ENCODE measurements at places on chromosomes 7 and 10.
A peak's percentile ranks its signal among the peaks of the same experiment; 100 is the strongest.

DNA sequence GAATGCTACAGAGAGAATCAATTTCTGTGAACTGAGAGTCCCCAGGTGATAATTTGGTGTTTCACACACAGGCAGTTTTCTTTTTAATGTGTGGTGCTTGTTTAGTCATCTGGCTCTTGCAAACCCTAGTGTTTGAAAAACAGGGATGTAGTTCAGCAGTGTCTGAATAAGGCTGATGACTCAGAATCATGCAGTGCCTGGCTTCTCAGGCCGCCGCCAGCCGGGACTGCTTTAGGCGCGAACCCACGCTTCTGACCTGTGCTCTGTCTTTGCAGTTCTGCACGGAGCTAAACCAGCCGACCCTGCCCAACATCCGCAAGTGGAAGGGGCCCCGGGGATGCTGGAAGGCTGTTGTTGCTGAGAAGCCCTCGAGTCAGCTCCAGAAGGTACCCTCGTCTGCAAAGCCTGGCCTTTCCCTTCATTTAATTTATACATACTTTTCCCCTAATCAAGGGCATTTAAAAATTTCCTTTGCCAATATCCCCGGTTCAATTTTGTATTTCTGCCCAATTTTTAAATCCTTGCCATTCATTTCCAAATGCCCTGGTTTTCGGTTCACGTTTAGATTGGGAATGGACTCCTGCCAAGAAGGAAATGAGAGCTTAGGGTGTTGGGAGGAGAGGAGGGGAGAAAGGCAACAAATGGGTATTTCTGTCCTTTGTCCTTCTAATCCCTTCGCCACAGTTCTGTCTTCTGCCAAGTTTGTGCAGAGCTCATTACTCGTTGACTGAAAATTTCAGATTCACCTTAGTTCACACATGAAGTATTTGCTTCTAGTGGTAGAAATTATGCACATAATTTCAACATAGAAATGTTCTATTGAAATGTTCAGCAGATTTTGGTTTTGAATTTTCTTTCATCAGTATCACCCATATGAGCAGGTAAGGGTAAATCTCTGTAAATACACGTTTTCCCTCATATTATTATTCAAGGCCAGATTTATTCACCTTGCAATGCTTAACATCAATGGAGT lies 108.5 kb upstream of the ANLN start:
- ATAC-seq: peak; percentile 91

GRCh38 chr7:84484502-84485079 lies 290.0 kb upstream of the SEMA3A start:
- peak; percentile 83 for ATAC-seq

DNA sequence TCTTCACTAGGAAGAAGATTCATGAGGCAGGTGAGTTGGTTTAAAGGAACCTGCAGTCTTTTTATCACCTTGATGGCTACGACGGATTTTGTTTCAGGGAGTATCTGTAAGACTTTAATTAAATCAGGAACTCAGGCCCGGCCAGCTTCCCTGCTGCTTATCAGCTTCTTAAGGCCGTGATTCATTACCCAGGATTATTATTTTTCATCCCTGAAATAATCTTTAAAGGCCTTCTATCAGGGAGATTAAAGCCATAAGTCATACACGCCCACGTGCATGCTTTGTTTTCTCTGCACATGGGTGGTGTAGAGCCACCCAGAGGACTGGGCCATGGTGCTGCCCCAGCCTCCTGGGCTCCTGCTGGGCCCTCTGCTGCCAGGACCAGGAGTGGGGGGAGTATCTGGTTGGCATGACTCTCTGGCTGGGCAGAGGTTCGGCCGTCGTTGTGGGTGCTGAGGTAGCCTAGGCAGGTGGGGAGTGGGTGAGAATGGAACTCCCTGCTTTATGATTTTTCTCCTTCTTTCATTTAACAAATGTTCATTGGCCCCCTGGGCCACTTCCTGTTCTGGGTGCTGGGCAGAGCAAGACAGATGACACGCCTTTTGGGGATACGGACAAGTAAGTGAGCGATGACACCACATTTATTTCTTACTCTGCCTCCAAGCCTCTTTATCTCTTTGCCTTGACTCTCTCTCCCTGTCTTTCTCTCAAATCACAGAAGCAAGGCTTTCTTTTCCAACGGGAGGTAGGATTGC lies 39.0 kb upstream of the PCBD1 start:
- ATAC-seq: no peak

- no peak for ATAC-seq
Measured at GRCh38 chr10:49074836-49075682, 40.3 kb downstream of the VSTM4 start.

DNA sequence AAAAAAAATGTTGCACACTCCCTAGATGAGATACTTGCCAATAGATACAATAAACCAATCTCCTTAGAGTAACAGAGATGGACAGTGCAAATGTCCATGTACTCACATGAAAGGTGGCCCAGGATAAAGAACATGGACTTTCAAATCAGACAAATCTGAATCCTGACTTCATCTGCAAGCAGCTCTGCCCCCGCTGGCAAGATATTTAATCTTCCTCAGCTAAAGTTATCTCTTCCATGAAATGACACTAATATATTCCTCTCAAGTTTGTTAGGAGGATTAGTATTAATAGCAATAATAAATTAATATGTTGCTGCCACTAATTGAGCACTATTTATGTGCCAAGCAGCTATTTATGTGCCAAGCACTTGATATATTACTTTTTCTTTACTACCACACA lies 148.6 kb upstream of the YAE1 start:
- ATAC-seq: no peak

DNA sequence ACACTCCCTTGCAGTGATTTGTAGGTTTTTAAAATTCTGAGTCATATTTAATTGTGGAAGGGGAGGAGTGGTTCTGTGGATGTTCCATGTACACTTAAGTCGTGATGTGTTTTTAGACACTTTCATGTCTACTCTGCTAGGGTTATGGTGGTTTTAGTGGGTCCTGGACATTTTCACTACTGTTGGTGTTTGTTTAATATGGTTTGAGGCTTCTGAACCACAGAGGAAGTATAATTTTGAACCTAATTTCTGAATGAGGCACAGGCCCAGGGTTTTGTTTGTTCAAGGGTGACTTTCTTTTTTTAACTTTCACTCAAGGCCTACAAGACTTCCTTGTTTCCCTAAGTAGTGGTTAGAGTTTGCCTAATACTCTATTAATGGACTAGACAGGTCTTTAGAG lies 13.3 kb downstream of the SLC26A5 start:
- no peak for ATAC-seq

DNA sequence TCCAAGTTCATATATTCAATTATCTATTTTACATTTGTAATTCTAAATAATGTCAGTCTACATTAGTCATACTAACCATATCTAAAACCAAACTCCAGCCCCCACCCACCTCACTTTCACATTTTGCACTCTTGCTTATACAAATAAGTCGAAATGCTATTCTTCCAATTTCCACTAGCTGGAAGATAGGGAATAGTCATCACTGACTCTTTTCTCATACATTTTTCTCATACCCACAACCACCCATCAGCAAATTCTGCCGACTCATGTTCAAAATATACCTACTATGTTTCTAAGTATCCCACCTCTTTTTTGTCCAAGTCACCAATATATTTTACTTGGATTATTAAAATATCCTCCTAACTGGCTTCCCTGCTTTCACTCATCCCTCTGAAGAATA lies 93.2 kb upstream of the DGKB start:
- ATAC-seq: no peak

DNA sequence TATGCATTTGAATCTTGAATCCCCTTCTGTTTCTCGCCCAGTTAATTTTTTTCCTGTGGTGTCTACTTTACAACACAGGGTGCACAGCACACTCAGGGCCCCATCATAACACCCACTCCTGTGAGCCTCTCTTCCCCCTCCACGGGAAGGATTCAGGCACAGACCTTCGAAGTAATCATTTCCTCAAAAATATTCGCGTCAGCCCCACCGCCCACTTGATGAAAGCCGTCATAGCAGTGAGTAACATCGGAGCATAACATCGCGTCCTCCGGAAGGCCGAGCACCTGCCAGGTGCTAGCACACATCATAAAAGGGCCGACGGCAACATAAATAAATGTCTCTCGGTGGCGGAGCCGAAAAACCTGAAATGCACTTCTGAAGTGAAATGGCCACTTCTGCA lies 201.7 kb upstream of the ADARB2 start:
- ATAC-seq: no peak

- ATAC-seq: no peak
Measured at GRCh38 chr7:37349979-37350590, 98.6 kb downstream of the ELMO1 start.

DNA sequence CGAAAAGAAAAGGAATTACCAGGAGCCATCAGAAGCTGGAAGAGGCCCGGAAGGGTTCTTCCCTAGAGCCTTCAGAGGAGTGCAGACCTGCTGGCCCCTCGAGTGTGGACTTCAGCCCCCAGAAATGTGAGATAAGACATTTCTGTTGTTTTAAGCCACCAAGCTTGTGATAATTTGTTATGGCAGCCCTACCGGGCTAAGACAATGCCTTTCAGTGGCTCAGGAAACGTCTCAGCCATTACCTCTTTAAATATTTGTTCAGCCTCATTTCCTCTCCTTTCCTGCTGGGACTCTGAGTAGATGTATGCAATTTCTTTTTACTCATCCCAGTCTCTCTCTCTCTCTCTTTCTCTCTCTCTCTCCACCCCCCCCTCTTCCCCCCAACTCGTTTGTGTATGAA lies 174.7 kb upstream of the GRB10 start:
- no peak for ATAC-seq

DNA sequence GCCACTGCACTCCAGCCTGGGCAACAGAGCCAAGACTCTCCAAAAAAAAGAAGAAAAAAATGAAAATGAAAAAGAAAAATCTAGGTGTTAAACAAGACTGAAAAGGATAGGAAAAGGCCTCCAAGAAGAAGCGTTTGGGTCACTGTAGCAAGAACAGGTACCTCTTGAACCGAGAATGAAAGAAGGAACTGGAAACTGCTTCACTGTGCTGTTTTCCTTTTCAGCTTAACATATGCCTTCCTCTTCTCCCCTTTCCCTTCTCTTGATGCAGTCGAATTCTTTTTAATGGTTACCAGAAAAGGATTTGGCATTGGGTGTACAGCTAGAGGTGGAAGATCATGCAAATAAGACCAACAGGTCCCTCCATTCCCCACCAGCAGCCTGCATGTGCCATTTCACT lies 28.1 kb downstream of the LRRC4 start:
- ATAC-seq: no peak

GRCh38 chr7:24436131-24436920 lies 136.9 kb upstream of the PALS2 start:
- ATAC-seq: no peak

DNA sequence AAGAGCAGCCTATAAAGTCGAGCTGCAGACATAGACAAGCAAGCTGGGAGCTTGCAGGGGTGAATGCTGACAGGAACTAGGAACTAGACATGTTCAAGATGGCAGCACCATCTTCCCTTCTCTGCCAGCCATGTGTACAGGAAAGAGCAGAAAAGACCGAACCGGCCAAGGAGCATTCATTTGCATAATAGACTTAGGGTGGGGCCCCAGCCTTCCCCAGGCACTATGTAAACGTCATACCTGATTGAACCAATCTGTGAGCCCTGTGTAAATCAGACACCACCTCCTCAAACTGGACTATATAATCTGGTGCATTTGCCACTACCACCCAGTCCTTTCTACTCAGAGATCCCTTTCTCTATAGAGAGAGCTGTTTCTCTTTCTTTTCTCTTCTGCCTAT lies 106.9 kb upstream of the FAM3C start:
- no peak for ATAC-seq

Data from SK-N-SH treated with all-trans-retinoic acid at 6 μM for 48 hours (cell line).